NCI-H1048 (cell line): ENCODE measurements at places on chromosomes 5 and 9.

GRCh38 chr5:1415059-1415425, 30.2 kb downstream of the SLC6A3 start:
- DNase-seq = no peak

DNA sequence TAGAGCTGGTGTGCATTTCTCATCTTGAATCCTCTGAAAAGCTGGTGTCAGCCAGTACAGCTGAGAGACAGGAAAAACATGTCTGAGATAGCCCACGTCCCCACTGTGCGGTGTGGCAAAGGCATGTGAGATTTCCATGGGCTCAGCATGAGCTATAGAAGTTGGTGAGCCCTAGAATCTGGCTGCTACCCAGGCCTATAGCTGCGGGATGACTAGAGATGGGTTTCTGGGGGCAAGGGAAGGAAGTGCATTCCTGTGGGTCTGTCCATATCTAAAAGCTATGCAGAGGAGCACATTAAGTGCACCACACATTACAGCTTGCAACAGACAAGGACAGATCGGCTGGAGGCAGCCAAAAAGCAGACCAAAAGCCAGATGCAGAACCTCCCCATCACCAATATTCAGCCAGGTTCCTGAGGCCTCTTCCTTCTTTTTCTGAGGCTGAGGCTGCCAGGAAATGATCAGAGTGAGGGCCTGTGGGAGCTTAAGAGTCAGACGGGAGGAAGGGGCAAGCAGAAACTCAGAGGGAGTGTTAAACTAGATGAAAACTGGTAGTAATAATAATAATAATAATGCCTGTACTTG, 55.8 kb upstream of the RANBP3L start:
- no peak for DNase-seq

- DNase-seq = no peak
These were observed 11.1 kb upstream of the ETF1 start for GRCh38 chr5:138554143-138554542.

- DNase-seq = no peak
These were observed 707 bp downstream of the GTF3C5 start for GRCh38 chr9:133031496-133031911.

DNA sequence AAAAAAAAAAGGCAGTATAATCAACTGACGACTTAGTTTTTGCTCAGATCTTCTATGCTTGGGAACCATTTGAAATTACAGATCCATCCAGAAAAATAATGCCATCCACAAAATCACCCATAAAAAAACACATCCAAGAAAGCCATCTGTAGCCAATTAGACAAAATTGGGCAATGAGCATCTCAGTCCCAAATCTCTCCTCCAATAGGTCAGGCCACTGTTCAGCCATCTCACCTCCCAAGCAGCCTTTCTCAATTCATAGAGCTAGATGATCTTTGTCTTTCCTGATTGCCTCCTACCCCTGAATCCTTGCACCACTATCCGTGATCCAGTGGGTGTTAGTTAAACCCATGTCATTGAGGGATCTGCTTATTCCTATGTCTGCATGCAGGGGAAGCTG, 139.6 kb downstream of the SCAMP1 start:
- no peak for DNase-seq

- DNase-seq = no peak
These were observed 3.6 kb upstream of the B4GALT1 start for GRCh38 chr9:33170464-33171415.

DNA sequence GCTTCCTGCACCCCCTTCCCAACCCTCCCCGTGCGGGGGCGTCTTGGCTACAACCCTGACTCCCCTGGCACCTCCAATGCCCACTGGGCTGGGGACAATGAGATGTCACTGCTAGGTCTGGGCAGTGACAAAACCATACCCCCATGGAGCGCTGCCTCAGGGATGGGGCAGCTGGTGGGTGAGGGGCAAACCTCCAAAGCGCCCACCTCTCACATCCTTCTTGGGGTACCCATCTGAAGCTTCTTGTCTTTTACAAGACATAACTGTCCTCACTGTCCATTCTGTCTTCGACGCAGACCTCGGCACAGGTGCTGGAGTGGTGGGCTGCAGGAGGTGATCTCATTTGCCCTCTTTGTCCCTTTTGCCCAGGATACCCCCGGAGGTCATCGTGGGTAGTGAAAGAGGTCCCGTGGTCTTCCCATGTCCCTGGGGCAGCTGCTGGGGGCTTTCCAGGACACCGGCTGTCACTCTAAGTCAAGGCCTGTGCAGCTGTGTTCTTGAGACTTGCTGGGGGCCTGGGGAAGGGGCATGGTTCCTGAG, 27.8 kb upstream of the CSF1R start:
- DNase-seq = no peak

DNA sequence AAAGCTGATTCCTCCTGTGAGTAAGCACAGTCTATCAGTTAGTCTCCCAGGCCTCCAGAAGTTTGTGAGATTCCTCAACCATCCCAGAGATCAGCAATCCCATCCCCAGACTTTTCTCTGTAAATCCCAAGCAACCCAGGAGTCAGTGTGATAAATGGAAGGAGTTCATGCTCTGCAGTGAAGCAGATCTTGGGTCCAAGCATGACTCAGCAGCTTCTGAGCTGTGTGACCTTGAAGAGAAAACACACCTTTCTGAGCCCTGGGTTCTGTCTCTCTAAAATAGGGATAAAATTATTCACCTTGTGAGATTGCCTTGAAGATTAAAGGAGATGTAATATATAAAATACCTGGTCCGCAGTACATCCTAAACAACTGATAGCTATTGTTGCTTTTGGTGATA, 318.7 kb downstream of the ASTN2 start:
- DNase-seq = no peak

GRCh38 chr5:172901012-172901780, 58.0 kb upstream of the RPL26L1 start:
- no peak for DNase-seq

DNA sequence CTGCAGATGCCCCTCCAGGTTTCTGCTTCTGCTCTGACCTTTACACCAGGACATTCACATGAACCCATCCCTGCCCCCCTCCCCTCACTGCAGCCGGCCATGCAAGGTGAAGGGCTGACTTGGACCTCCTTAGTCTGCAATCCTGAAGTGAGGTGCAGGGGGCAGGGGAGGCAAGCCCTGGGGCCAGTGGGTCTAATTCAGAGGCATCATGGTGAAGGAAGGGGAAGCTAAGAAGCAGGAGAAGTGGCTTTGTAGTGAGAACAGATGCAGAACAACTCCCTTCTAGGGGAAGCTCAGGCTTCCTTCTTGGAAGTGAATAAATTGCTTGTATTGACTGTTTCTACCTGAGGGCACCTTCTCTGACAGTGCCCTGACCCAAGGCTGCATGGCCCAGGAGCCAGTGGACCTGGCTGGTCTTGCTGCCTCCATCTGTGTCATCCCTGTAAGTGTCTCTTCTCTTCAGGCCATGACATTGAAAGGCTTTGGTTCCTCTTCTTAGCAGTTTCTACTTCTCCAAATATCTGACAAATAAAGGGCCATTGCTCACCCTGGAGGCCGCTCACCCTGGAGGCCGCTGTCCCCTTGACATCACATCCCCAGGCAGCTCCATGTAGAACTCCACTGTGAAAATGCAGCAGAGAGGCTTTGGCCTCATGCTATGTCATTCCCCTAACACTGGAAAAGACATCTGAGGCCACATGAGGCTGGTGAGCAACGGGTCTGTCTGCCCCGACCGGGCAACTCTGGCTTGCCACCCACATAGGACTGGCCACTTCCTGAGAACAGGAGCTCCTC, 55.3 kb downstream of the GADD45G start:
- DNase-seq = no peak

- no peak for DNase-seq
These were observed 382 bp upstream of the CDKN2B start for GRCh38 chr9:22009506-22009867.

GRCh38 chr5:80634193-80634592, 20.3 kb upstream of the MSH3 start:
- no peak for DNase-seq

DNA sequence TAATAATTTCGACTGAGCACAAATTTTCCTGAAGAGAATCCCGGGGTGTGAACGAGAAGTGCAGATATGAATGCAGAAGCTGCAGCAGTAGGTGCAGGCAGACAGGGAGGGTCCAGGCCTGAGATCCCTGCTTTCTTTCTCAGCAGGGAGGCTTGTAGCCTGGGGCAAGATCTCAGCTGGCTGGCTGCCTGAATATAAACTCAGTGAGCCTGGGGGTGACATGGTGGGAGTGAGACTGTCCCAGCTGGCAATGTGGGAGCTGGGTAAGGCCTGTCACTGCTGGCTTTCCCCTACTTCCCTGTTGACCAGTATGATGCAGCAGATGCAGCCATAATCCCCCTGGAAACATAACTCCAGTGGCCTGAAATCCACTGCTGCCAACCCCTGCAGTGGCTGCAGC, 325.2 kb downstream of the CETN3 start:
- no peak for DNase-seq

- no peak for DNase-seq
These were observed 19.6 kb downstream of the ETF1 start for GRCh38 chr5:138523406-138523805.

DNA sequence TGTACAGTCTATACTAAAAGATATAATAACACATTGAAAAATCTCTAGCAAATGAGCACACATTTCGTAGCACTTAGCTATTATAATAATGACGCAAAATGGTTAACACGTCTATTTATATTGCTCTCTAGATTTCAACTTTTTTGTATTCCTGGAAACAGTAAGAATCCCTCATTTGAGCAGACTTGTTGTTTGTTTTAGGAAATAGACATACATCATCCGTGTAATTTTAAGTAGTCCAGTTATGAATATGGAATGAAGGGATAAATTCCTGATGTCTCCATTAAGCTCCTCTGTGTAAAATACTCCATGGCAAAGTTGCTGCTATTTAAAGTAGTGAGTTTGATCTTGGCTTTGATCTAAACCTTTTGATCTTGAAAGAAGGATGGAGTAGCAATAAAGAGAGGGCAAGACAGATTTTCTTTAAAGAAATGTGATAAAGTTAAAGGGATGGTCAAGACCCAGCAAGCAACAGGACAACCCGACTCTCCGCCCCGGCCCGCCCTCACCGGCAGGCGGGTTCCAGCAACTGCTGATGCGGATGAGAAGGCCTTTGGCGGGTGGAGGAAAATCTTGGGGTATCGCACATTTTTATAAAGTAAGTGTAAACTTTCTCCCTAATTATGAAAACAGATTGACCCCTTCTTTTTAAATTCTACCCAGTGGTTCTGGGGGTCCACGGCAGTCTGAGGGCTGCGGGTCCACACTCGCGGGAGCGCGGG, 277.4 kb downstream of the AOPEP start:
- DNase-seq = no peak

DNA sequence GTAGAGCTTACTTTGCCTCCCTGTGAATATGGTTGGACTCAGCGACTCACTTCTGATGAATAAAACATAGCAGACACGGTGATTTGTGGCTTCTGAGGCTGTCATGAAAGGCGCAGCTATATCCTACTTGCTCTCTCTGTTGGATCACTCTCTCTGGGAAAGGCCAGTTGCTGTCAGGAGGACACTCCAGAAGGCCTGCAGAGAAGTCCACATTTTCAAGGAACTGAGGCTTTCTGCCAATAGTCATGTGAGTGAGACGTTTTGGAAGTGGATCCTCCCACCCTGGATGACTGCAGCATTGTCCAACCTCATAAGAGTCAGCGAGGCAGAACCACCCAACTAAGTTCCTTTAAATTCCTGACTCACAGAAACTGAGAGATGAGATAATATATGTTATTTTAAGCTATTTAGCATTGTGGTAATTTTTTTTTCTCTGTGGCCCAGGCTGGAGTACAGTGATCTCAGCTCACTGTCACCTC, 156.0 kb upstream of the MAST4 start:
- DNase-seq = no peak

DNA sequence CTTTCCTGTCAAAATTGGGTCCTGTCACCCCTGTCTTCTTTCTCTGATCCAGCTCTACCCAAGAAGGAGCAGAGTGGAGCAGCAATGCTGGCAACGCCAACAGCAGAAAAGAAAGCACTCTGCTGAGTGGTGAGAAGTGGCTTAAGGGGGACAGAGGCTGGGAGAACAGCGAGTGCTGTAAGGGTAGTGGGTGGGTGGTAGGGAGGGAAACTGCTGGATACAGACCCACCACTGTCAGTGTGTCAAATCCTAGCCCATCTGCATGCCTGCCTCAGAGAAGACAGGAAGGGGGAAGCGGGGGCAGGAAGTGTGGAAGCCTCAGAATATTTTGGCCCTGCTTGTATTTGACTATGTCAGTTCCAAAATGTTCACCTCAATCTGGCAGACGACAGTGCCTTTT, 170.4 kb upstream of the MAST4 start:
- DNase-seq = no peak

DNA sequence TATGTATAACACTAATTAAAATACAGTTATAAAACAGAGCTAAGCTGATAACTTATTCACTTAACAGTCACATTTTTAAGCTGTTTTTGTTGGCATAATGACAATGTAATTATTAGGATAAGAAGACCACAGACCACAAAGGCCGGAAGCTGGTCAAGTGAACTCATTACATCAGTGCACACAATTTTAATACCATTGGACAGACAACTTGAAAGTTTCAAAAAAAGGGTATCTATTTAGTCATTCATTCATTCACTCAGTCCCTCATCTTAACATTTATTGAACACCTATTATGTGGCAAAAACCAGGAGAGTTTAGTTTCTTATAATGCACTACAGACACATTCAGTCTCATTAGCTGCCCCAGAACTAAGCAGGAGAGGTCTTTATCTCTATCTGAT, 11.6 kb downstream of the ERP44 start:
- DNase-seq = no peak

DNA sequence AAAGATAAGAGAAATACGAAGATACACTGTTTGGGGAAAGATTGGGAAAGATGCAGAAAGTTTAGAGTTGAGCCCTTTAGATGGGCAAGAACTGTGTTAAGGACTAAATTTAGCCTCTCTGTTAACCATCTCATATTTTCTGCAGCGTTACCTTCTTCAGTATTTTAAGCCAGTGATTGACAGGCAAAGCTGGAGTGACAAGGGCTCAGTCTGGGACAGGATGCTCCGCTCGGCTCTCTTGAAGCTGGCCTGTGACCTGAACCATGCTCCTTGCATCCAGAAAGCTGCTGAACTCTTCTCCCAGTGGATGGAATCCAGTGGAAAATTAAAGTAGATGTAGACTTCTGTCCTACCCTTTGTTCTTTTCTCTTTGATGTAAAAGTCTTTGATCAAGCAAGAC, 26.4 kb upstream of the LNPEP start:
- DNase-seq = no peak

DNA sequence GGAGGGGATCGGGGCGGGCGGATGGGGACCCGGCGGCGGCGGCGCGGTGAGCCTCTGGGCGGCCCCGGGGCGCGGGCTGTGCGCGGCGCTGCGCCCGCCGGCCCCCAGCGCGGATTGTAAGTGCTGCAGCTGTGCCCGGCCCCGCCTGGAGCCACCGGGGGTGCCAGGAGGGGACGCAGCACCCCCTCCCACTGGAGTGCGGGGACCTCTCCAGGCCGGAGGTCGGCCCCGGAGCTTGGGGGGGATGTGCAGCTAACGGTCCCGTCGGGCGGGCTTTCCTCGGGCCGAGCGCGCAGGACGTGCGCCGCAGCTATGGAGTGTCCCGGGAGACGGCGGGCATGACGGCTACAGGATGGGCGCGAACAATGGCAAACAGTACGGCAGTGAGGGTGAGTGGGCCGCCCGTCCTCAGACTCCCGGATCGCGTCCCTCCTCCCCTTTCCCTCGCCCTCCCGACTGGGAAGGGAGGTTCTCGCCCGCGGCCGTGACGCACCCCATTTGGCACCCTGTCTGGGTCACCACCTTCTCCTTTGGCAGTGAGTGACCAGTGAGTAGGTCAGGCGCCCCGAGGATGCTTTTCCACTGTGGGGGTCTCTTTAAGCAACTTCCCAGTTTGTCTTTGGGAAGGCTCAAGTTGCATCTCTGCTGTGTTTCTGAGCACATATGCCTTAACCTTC, 483 bp downstream of the FBXL7 start:
- DNase-seq = no peak

GRCh38 chr5:32984851-32985610, 273.9 kb downstream of the NPR3 start:
- DNase-seq = no peak
